Muscle of arm (tissue), 14 donors: ENCODE measurements at places on chromosomes 12 and 14.

- no peak for DNase-seq
Observed at GRCh38 chr12:121227294-121227693, 17.4 kb downstream of the P2RX4 start.

- DNase-seq, result no peak
Observed at GRCh38 chr12:57717846-57718640, 20.5 kb downstream of the AGAP2 start.

DNA sequence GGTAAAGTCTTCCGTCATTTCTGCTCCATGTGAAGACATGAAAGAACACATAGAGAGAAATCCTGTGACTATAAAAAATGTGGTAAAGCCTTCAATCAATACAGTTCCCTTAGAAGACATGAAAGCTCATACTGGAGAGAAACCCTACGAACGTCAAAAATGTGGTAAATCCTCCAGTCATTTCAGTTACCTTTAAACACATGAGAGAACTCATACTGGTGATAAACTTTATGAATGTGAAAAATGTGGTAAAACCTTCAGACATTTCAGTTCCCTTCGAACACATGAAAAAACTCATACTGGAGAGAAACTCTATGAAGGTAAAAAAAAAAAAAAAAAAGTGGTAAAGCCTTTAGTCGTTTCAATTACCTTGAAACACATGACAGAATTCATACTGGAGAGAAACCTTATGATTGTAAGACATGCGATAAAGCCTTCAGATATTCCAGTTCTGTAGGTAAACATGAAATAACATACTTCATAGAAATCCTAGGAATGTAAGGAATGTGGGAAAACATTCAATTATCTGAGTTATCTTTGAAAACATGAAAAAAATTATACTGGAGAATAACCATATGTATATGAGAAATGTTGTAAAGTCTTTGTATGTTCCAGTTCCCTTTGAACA is 60.4 kb downstream of the MAP4K5 start:
- no peak for DNase-seq

- peak; percentile 28 for DNase-seq
Observed at GRCh38 chr14:85308531-85309300, 221.2 kb upstream of the FLRT2 start.
